Stimulated activated CD4-positive, alpha-beta T cell treated with anti-CD3 and anti-CD28 coated beads, Interleukin-2, amount 100 ng/mL, for 24 hours (primary cell): ENCODE measurements at places on chromosomes 12 and 14.

- DNase-seq, result no peak
Observed at GRCh38 chr12:85949253-85949652, 75.2 kb downstream of the NTS start.

DNA sequence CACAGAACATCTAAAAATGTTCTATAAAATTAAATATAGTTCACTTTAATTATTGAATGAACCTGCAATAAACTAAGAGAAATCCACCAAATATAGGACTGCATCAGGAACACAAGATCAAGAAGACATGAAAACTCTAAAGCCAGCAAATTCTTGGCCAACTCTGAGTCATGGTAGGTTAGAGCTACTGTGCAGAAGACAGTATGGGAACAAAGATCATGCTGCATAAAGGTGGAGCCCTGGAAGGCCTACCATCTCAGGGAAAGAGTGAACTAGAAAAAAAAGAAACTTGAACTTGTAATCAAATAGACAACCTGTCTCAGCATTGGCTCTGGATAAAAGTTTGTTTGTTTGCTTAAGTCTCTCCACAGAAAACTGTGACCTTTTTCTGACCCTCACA is 66.9 kb upstream of the CNOT2 start:
- no peak for DNase-seq

DNA sequence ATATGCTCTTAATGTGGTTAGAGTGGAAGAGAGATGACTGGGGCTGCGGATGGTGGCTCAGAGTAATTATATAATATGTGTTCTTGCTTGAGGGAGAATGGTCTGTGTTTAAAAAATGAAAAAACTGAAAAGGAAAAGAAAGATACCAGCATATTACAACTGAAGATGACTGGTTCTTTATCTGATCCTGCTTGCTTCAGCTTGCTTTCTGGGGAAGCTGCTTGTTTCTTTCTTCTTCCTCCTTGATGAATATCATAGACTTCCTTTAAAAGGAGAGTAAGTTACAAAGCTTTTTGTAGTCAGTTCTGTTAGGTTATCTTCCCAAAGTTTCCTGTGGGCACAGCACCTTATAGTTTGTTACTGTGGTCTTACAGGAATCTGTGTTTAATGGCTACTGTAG is 210.9 kb downstream of the ERC1 start:
- no peak for DNase-seq

DNA sequence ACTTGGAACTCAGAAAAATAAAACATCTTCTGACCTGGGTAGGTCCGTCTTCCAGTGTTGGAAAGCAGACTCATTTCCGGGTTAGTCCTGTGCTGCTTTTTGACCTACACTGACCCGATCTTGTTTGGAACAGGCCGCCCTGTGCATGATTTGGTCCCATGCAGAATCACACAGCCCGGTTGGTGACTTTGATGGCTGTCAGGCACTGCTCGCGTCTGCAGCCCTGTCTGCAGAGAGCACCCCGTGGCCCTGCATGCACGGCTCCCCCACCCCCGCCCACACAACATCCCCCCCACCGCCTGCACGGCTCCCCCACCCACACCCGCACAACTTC is 31.6 kb downstream of the PACS2 start:
- DNase-seq, result no peak

DNA sequence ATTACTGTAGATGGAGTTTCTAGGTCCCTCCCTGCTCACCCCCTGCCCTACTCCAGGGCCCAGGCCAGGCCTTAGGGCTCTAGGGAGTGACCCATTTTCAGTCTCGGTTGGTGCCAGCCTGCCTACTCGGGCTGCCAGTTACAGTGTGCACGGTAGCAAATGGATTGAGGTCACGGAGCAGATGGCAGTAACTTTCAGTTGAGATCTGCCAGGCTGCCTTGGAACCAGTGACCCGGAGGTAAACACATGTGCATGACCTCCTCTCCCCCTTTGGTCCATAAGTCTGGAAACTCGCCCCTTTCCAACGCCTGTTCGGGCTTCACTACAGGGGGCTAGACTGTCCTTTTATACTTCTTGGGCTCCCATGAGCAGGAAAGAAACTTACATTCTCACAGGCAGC is 139.7 kb upstream of the TBX3 start:
- no peak for DNase-seq

DNA sequence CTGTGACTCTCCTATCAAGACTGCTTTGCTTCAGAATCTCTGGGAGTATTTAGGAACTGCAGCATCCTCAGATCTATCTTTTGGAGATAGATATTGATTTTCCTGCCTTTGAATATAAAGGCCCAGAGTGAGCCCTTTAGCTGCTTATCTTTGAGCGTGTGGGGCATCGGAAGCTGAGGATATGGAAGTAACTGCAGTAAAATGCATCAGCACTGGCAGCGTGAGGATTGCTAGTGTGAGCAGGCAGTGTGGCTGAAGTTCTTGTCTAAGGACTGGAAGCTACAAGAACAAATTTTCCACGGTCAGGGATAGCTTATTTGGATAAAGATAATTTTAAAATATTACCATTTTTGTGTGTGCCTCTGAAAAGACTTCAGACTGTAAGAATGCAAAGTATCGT is 474.7 kb downstream of the NPAS3 start:
- DNase-seq, result no peak

DNA sequence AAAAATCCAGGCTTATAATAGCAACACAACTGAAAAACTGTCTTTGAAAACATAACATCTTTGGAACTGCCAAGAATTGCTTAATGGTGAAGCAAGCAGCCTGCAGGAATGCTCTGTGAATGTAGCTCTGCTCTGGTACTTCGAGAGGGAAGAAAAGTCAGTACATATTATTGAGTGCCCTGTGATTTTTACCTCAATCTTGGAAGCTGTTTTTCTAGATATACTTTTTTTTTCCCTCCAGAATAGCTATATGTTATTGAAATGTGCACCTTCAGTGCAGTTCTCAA is 508.1 kb downstream of the PCNX1 start:
- DNase-seq, result no peak

GRCh38 chr14:99564256-99564925 is 39.6 kb downstream of the CCDC85C start:
- DNase-seq, result no peak

- DNase-seq, result peak; percentile 32
Observed at GRCh38 chr12:121911824-121912585, 6.4 kb upstream of the CFAP251 start.

GRCh38 chr14:48771717-48772116 is 814.5 kb downstream of the RPS29 start:
- DNase-seq, result no peak

- no peak for DNase-seq
Observed at GRCh38 chr12:50362671-50363070, 33.7 kb downstream of the FAM186A start.

DNA sequence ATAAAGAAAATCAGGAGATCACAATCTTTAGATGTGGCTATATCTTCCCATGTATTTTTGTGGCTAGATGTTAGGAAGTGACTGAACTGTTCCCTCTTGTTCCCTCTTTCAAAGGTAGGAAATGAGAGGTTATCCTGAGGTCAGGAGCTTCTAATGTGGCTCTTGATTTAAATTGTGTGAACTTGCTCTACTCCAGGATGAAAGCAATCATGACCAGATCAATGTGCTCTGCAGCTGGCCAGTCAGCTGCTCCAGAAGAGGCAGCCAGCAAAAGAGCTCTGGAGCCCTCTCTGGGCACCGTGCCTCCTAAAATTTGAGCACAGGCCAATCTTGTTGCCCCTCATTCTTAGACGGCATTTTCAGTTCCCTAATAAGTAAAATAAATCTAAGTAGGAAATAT is 32.0 kb downstream of the CDK17 start:
- DNase-seq, result no peak

- no peak for DNase-seq
Observed at GRCh38 chr14:104746071-104746545, 6.8 kb upstream of the SIVA1 start.
